ENCODE measurements at places on chromosomes 16 and 17.

GRCh38 chr17:48960834-48961515 is 7.4 kb downstream of the GIP start:
- no peak for DNase-seq

DNA sequence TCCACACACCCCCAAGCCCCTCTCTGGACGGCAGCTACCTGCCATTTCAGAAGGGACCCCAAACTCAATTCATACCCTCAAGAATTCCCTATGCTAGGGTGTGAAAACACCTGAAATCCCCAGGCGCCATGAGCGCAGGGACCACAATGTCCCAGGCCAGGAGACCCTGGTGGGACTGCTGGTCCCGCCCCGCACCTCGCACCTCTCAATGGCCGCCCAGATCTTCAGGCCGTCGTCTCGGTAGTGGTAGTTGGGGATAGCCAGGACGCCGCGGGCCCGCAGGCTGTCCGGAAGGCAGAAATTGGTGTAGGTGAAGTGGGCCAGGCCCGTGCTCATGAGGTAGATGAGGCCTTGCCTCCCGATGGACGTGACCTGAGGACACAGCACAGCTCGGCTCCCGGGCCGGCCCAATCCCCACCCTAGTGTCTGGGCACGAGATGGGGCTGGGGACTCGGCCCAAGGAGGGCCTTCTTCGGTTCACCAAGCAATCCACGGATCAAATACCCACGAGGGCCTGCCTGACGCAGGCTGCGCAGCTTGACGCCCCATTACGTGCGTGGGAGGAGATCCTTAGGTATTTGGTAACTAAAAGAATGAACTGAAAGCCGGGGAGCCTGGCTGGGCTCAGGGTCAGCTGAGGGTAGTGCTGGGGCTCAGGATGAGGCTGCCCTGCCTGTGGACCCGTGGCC is 9.2 kb downstream of the ALOXE3 start:
- DNase-seq, result no peak

DNA sequence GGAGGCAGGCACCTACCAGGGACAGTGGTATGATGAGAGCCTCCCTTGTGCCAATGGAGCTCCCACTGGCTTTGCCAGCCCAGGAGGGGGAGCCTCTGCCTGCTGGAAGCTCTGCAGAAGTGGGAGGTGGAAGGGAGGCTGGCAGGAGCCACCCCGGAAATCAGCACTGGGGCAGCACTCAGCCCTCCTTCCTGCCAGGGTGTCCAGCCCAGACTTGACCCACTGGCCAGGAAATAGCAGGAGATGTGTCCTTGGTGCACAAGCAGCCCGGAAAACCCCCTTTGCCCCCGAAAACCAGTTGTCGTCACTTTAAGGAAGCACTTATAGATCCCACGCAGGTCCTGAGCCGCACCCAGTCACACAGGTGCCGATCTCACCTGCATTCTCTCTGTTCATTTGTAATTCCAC is 49.3 kb upstream of the CACNG4 start:
- no peak for DNase-seq

DNA sequence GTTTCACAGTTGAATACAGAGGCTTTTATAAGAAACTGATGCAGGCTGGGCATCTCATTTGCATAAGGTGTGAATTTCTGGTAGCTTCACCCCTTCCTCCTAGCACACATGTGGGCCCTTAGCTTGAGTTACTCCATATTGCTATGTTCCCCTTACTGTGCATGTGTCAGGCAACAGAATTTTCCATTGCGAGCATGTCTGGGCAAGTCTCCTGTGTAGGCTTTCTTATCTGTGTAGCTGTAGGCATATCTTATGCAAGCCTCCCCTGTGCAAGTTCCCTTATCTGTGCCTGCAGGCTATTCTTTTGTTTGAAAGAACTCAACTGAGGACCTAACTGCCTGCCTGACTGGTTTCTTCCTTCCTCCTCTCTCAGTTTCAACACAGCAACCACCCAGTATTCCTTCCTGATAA is 597.4 kb upstream of the CDH5 start:
- no peak for DNase-seq

- DNase-seq, result no peak
Observed at GRCh38 chr16:46763147-46763546, 15.0 kb upstream of the MYLK3 start.

- no peak for DNase-seq
Observed at GRCh38 chr17:81843713-81844326, 9.0 kb upstream of the PPP1R27 start.

- DNase-seq, result peak; percentile 100
Observed at GRCh38 chr16:31459687-31460581, 633 bp downstream of the ARMC5 start.

DNA sequence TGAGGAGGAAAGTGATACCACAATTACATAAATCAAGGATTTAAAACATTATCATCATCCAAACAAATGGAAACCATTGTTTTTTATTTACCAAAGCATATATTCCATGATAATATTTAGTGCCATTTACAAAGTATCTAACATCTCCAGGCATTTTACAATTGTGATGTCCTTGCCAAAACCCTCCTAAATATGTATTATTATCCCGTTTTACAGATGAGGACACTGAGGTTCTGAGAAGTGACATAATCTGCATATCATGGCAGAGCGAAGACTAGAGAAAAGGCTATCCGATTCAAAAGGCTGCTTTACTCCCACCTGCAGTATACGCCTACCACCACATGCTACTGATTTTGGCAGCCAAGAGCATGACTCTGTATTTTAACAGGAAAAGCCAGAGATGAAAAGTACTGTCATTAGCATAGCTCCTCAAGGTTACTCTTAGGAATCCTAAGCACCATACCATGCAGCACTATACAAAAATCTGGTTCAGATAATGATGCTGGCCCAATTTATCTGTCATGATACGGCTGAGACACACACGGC is 301.4 kb downstream of the CA10 start:
- no peak for DNase-seq

- no peak for DNase-seq
Observed at GRCh38 chr16:4339909-4340308, 11.2 kb downstream of the PAM16 start.

GRCh38 chr16:15880434-15881308 is 7.7 kb downstream of the CEP20 start:
- no peak for DNase-seq

DNA sequence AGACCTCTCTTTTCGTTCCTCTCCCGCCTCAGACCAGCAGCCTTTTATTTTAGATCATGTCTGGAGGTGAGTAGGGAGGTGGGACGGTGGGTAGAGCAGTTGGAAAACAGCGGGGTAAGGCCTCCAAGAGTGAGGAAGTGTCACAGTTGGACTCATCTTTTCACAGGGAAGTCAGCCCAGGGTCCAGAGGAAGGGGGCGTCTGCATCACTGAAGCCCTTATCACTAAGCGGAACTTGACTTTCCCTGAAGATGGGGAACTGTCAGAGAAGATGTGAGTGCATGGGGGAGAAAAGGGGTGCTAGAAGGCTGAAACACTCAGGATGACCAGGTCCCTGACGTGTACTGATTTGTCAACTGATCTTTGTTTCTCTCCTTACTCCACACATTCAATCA is 461 bp downstream of the LRRC46 start:
- no peak for DNase-seq

DNA sequence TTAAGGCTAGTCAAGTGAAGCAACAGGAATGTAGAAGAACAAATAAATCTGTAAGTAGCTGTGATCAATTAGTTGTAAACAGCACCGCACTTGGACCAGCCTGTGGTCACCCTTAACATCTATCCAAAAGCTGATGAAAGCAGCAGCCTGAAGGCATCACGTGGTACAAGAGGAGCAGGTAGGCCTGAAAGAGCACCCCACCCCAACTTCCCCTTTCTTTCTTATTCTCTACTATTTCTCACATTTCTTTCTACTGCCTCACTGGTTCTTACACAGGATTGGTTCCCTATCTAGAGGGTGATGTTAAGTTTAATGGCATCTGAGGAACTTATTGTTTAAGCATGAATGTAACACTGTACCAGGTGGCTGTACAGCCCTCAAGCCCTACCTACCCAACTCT is 42.6 kb upstream of the CLEC18B start:
- DNase-seq, result no peak

DNA sequence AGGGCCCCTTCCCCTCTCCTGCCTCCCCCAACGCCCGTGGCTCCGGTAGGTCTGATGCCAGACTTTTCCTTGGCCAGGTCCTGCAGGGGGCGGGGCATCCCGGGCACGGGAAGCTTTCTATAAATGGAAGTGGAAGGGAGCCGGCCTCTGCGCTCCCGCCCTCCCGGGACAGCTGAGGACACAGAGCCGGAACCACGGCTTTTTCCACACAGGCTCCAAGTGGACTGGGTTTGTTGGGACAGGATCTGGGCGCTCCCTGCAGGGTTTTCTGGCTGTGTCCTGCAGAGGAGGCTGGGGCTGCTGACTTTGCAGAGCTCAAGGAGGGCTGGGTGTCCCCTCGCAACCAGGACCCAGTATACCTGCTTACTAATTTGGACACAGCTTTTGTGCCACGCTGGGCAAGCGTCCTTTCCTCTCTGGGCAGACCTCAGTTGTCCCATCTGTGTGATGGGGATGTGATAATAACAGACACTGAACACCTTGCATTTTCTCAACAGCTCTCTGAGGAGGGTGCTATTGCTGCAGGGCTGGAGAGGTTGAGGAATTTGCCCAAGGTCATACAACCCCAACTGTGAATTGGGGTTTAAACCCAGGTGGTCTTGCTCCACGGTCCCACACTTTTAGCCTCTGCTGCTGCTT is 1.8 kb downstream of the TNS4 start:
- no peak for DNase-seq

- DNase-seq, result no peak
Observed at GRCh38 chr17:82330322-82331239, 3.0 kb downstream of the SECTM1 start.

DNA sequence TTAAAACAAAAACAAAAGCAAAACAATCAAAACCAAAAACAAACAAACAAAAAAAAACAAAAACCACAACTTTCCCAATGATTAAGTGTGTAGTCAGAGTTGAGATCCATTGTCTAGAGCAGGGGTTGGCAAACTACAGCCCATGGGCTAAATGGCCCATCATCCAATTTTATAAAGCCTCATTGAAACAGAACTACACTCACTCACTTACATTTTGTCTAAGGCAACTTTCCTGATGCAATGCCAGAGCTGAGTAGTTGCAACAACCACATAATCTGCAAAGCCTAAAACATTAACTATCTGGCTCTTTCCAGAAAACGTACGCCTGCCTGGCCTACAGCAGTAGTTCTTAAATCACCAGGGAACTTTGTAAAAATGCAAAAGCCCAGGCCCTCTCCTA is 124.1 kb downstream of the SOX9 start:
- DNase-seq, result no peak

DNA sequence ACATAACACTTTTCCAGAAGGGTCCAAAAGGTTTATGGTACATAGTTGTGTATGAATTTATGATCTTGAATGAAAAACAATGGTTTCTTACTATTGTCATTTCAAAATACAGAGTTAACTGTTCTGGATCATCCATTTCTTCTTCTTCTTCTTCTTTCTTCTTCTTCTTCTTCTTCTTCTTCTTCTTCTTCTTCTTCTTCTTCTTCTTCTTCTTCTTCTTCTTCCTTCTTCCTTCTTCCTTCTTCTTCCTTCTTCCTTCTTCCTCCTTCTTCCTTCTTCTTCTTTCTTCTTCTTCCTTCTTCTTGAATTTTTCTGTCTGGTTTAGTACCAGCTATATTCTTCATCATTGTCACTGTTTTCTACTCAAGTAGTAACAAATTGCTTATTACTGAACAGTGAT is 47.8 kb downstream of the TNRC6C start:
- no peak for DNase-seq

DNA sequence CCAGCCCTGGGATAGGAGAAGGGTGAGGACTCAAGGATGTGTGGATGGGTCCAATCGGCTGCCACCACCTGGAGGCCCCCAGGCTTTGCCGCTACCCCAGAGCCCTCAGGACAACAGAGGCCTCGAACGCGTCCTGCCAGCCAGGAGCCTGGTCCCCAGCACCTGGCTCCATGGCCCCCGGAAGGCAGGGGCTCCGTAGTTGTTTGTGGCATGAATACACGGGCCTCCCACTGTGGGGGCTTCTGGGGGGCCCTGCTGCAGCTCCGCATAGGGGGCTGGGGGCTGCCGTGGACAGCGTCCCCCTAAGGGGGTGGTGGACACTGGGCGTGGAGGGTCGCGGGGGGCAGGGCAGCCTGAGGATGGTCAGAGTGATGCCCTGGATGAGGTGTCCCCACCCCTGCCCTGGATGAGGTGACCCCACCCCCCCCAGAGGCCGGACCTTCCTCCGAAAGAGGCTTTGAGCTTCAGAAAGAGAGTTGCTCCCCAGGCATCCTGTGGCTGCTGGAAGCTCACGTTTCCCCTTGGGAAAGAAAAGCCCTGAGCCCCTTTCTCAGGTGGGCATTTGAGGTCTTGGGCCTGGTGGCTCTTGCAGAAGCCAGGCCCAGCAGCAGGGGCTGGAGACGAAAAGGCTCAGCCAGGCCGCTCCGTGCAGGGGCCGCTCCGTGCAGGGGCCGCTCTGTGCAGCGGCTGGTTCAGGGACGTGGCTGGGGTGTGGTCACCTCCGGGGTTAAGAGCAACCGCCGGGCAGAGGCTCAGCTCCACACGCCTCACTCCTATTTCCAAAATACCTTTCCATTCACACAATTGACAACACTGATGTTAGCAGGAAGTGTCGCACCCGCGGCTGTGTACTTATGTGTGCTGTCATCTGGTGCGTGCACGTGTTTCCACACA is 40.3 kb upstream of the GNG13 start:
- DNase-seq, result no peak

Data from activated T-cell treated with anti-CD3 and anti-CD28 coated beads, Interleukin-2, amount 50 U/mL, for 1 hour (primary cell).